ENCODE measurements at places on chromosomes 2 and 18.

DNA sequence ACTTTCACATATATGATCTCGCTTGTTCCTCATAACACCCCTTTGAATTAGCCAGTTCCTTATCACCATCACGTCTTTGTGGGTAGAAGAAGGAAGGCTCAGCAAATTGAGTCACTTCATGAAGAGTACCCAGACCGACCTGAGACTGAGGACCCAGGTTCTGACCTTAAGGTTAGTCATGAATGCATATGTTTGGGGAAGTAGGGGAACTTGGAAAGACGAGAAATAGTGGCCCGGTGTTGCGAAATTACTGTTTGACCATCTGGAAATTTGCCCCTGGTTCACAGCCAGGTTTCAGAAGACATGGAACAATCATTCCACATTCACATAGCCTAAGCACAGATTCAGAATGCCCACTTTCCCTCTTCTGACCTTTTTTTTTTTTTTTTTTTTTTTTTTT is 59.8 kb downstream of the MEIS1 start:
- DNase-seq: no peak

DNA sequence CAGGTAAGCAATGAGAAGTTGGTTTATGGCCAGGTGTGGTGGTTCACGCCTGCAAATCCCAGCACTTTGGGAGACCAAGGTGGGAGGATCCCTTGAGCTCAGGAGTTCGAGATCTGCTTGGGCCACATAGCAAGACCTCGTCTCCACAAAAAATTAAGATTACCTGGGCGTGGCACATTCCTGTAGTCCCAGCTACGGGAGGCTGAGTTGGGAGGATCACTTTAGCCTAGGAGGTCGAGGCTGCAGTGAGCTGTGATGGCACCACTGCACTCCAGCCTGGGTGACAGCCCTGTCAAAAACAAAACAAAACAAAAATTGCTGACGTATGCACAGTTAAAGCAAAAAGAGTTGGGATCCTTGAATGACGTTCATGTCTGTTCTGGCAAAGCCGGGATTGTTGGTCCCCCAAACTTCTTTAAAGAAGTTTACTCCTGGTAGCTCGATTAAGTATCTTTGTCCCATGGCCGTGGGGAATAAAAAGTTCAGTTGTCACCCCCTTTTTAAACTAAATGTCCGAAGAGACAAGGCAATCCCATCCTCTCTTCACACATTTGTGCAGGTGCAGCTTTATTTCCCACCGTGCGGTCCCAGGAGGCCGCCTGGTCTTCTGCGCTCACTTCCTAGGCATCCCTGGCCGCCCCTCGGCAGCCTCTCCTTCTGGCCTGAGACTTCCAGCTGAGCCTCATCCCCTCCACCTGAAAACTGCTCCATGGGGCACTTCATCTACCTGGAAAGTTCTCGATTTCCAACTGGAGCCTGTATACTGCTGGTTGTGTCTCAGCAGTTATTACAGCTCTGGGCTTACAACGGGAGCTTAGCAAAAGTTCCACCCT is 762 bp upstream of the SPOPL start:
- no peak for DNase-seq

- DNase-seq: no peak
Observed at GRCh38 chr2:9769171-9770005, 73.9 kb upstream of the TAF1B start.

DNA sequence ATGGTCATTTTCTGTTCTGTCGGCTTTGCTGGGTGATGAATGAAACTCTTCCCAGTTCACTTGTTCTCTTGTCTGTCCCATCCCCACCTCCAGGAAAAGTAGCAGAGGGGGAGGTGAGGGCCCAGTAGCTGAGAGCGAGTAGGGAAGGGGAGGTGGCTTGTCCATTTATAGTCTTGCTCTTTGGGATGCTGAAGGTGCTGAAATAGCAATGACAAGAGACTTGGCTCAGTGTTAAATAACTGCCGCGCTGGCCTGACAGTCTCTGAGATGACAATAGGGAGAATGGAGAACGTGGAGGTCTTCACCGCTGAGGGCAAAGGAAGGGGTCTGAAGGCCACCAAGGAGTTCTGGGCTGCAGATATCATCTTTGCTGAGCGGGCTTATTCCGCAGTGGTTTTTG is at the start of gene SMYD1:
Gene SMYD1 (plus strand): TSS at position 228 of the 400 bp plus-strand sequence. CDS start 40 bp downstream, at position 268.
- DNase-seq: no peak

- no peak for DNase-seq
Observed at GRCh38 chr2:215421859-215422461, 13.9 kb downstream of the FN1 start.

- no peak for DNase-seq
Observed at GRCh38 chr2:121644715-121645114, 4.5 kb downstream of the CLASP1 start.

GRCh38 chr2:39663187-39663930 is 2.4 kb upstream of the TMEM178A start:
- no peak for DNase-seq

DNA sequence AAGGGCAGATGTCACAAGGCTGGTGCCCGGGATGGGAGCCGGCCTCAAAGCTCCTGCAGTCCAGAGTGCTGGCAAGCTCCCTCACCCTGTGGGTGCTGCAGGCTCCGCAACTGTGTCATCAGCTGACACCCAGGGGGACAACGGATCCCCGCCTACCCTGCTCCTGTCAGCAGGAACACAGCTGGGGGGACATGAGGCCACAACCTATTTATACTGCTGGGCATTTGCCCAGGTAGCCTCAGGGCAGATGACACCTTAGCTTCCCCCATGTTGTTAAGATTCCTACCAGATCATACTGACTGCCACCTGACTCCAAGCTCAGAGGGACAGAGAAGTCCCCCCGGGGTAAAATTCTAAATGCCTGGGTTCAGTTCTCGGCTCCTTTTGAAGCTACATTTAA is 1.2 kb downstream of the ANKRD23 start:
- DNase-seq: no peak

DNA sequence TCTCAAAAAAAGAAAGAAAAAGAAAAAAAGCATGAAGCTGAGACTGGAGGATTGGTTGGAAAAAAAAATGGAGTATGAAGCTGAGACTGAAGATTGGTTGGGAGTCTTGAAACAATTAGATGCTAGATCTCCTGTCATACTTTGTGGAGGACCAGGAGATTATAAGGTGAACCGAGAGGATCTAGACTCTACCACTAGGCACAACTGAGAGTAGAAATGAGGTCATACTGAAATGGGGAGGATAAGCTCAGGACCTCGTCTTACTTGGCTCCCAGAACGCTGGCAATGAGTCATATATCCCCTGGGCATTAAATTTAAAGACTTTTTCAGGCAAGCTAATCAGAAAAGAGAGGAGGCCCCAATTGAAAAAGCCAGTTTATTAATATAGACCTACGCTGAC is 3.3 kb upstream of the ORC2 start:
- no peak for DNase-seq

DNA sequence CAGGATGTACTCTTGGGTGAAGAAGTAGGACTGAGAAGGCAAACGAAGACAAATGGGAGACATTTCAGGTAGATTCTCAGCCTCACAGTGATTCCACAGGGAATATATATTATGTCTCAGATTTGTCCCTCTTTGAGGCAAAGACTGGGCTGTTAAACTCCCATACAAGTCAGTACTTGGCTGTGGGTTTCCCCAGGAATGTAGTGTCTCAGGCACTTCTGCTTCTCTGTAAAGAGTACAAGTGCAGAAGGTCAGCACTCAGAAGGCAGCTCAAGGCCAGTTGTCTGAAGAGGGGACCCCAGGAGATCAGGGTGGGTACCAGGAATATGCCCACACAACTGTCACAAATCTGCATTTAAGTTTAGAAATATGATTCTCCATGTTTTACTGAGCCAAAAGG is 39.9 kb upstream of the COBLL1 start:
- no peak for DNase-seq

- no peak for DNase-seq
Observed at GRCh38 chr18:33699372-33699771, 121.4 kb downstream of the ASXL3 start.

- no peak for DNase-seq
Observed at GRCh38 chr2:230423851-230424458, 8.0 kb downstream of the SP100 start.

- no peak for DNase-seq
Observed at GRCh38 chr2:7801212-7801611, 880.6 kb upstream of the ID2 start.

- DNase-seq: no peak
Observed at GRCh38 chr2:126227250-126227649, 428.7 kb upstream of the GYPC start.

DNA sequence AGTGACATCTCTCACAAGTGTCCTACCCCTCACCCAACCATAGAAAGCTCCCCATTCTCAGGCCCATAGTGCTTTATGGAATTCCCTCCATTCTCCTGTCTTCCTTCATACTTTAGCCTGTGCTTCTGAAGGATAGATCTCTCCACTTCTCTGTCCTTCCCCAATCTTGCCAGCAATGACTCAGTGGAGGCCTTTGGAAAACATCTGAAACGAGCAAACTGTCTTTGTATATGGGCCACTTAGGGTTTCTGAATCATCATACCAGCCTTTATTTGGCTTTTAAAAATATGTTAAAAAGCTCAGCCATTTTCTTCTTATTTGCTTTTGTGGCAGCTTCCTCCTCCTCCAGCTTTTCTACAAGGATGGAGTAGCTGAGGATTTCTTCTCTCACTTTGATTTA is 65.6 kb upstream of the ZNF385B start:
- no peak for DNase-seq

- DNase-seq: no peak
Observed at GRCh38 chr2:5695654-5696403, 3.6 kb downstream of the SOX11 start.

DNA sequence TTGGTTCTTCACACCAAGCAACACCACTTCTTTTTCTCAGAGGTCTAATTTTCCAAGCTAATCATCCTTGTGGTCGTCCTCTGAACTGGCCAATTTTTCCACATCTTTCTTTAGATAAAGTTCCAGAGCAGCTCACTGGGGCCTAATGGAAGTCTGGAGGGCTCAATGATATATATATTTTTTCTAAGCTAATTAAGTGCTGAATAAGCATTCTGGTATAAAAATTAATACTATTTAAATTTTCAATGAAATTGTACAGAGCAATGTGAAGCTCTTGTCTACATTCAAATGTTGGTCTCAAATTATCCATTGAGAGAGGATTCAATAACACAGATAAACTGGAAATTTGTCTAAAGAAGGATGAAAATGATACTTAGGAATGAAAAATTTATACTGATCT is 866.6 kb downstream of the ERBB4 start:
- no peak for DNase-seq

DNA sequence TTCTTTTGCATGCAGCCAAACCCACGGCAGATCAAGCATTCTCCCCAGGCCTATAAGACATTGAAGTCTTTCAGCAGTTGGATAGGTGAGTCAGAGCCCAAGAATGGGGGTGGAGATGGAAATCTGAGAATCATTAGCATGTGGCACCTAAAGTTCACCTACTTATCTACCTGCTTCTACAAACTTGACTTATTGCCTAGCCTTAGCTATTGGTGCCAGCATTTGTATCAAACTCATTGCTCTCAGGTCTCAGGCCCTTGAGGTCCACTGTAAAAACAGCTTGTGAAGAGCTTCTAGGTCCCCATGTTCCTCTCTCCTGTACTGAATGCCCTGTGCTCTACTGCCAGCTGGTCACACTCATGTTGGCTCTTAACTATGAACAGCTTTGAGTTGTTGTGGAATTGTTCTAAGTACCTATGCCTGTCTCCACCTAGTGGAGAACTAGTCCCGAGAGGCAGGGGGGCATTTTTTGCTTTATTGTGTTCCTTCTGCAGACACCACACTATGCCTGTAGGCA is 278.4 kb upstream of the SPRED2 start:
- DNase-seq: no peak

DNA sequence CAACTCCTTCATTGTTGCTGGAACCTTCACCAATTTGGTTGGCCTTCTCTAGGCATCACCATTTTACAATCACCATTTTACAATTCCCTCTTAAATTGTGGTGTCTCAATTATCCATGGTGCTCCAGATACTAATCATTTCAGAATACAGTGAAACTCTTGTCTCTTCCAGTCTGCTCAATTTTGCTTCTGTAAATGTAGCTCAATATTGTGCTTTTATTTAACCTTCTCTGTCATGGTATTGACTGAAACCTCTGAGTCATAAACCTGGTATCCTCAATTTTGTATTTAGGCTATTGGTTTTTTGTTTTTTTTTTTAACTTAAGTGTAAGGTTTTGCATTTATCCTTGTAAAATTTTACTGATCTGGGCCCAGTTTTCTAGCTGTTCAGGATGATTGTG is 16.1 kb downstream of the STRADB start:
- DNase-seq: no peak

DNA sequence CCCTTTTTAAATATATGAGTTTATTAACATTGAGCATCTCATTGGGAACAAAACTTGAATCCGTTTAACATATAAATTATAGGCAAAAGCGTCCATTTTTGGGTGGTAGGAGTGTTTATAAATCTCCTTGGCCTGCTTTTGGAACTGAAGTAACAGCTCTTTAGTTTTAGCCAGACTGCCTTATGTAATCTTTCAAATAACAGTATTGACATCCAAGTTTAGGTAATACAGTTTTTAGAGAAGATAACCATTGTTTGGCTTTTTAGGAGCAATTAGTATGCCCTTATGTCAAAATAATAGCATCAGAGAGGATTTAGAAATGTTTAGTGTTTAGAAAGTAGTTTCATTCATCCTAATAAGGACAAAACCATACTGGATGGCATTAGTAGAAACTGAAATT is 361.9 kb downstream of the ARHGAP15 start:
- no peak for DNase-seq

GRCh38 chr2:134446383-134447017 is 192.6 kb downstream of the MGAT5 start:
- DNase-seq: no peak

DNA sequence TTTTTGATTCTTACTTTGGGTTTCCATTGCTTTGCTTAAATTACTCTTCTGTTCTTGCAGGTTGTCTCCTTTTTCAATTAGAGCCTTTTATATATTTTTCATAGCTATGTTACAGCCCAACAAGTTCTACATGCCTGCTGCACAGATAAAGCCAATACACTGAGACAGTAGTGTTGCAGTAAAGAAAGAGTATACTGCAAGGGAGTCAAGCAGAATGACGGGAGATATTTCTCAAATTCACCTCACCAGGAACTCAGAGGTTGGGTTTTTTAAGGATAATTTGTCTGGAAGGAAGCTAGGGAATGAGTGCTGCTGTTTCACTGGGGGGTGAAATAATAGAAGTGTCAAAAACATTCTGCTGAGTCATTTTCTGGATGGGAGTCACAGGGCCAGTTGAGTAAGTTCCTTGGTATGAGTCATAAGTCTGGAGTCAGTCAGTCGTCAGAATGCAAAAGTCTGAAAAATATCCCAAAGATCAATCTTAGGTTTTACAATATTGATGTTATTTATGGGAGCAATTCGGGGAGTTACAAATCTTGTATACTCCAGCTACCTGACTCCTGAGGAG is 193.0 kb upstream of the RGPD4 start:
- no peak for DNase-seq

GRCh38 chr2:71462056-71462605 is 8.8 kb downstream of the DYSF start:
- DNase-seq: no peak

GRCh38 chr18:57077786-57078552 is 68.9 kb upstream of the BOD1L2 start:
- no peak for DNase-seq

GRCh38 chr2:231951452-231952035 is 10.0 kb upstream of the DIS3L2 start:
- DNase-seq: no peak

GRCh38 chr2:120498576-120499394 is 152.8 kb downstream of the INHBB start:
- DNase-seq: no peak

GRCh38 chr2:116160657-116161056 is 1653.8 kb upstream of the DDX18 start:
- no peak for DNase-seq

GRCh38 chr18:35000457-35000856 is 40.8 kb upstream of the MAPRE2 start:
- DNase-seq: no peak
